Natural killer cell (primary cell): ENCODE measurements at places on chromosomes 7 and 10. TPM values are rescaled to one million over a fixed set of nuclear protein-coding genes. Genes with fewer than 3 reads are reported as not detected.

The LRRC18 gene
- total RNA-seq = not detected

DNA sequence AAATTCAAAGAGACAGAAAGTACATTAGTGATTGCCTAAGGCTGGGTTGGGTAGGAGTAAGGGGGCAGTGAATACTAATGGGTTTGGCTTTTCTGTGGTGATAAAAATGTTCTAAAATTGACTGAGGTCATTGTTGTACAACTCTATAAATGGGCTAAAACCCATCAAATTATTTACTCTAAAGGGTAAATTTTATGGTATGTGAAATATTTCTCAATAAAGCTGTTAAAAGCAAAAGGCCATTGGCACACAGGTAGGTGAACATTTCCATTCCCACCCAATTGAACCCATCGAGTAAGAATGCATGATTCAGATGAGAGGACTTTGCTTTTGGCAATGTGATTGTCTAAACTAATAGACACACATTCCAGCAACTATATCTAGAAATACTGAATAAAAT, 579.4 kb downstream of the GATA3 start:
- no peak overlapping the region for H3K4me3 ChIP-seq
- no peaks in the 10 kb centered on the region for H3K4me1 ChIP-seq
- no peak overlapping the region for H3K27ac ChIP-seq
- no peak for DNase-seq
- no peaks in the 10 kb centered on the region for H3K36me3 ChIP-seq
- no peaks in the 10 kb centered on the region for H3K27me3 ChIP-seq

- no peak overlapping the region for H3K4me3 ChIP-seq
- no peaks in the 10 kb centered on the region for H3K4me1 ChIP-seq
- no peaks in the 10 kb centered on the region for H3K27me3 ChIP-seq
- no peaks in the 10 kb centered on the region for H3K36me3 ChIP-seq
Observed at GRCh38 chr7:40673285-40673684, 538.5 kb downstream of the SUGCT start.

DNA sequence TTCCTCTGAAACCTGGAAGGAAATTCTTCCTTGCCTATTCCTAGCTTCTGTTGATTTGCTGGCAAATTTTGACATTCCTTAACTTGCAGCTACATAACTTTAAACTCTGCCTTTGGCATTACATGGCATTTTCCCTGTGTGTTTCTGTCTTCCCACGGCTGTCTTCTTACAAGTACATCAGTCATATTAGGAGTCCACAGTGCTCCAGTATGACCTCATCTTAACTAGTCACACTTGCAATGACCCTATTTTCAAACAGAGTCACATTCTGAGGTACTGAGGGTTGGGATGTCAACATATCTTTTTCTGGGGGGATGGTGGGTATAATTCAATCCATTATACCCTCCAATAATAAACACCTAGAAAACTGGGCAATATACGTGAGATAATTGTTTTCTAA, 37.4 kb upstream of the EPHB6 start:
- no peaks in the 10 kb centered on the region for H3K36me3 ChIP-seq
- no peaks in the 10 kb centered on the region for H3K27me3 ChIP-seq
- H3K27ac ChIP-seq = no peak overlapping the region
- DNase-seq = no peak
- no peak overlapping the region for H3K4me3 ChIP-seq
- H3K4me1 ChIP-seq = peaks cover 6% of the 10 kb centered on the region

GRCh38 chr7:36966039-36966438, 241.7 kb upstream of the AOAH start:
- no peak overlapping the region for H3K27ac ChIP-seq
- H3K4me3 ChIP-seq = no peak overlapping the region
- no peaks in the 10 kb centered on the region for H3K27me3 ChIP-seq
- H3K4me1 ChIP-seq = peaks cover 16% of the 10 kb centered on the region
- DNase-seq = no peak

The NPM3 gene
- 8.2 TPM for total RNA-seq

The EBF3 gene
- total RNA-seq = not detected

DNA sequence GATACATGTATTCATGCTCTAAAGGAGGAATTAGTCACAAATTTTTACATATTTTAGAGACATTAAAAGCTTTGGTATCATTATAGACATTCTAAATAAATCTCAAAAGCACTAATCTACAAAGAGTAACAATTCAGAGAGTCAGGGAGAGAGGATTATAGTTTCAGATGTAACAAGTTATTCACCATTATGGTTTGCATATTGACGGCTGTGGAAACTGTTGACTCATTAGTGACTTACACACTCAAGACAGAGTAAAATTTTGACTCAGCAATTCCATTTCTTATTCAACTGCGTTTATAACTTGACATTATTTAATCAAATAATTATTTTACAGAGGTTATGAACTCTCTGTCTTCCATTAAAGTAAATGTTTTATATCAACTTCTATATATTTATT, 95.4 kb upstream of the SEMA3C start:
- H3K27me3 ChIP-seq = no peaks in the 10 kb centered on the region
- H3K4me3 ChIP-seq = no peak overlapping the region
- DNase-seq = no peak
- H3K36me3 ChIP-seq = no peaks in the 10 kb centered on the region

DNA sequence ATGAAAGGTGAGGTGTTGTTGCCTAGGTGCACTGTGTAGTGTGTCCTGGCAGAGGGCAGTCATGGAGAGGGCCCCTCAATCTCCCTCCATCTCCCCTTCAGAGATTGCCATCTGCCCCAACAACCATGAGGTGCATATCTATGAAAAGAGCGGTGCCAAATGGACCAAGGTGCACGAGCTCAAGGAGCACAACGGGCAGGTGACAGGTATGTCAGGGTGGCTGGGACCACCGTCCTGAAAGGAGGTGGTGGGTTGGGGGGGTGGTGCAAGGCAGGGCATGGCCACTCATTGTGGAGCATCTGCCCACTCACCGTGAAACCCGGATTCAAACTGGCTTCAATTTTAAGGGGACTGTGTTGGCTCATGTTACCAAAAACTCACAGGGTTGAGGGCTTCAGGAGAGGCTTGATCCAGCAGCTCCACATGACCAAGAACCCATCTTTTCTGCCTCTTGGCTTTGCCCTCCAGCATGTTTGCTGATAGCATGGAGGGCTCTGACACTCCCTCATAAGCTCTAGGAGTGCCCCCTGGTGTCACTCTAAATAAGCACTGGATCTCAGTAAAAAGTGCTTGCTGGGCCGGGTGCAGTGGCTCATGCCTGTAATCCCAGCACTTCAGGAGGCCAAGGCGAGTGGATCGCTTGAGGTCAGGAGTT, 12.2 kb downstream of the ARPC1B start:
- H3K4me1 ChIP-seq = peaks cover 39% of the 10 kb centered on the region
- H3K27ac ChIP-seq = no peak overlapping the region

The CXCL12 gene
- not detected for total RNA-seq

DNA sequence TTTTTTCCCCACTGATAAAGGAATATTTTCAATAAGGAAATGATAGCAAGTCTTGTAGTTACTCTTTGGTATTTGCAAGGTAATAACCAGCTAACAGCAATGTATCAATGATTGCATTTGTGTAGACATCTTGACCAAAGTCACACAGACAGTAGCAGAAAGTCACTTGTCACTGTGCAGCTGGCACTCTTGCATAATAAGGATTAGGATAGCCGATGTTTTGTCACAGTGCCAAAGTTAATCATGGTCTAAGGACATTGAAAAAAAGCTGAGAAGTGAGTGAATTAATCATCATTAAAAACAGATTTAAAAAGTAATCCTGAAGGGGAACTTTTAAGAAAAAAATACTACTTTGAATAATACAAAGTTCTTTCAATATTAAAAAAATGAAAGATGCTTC, 834.3 kb upstream of the C7orf33 start:
- no peaks in the 10 kb centered on the region for H3K36me3 ChIP-seq
- H3K4me1 ChIP-seq = no peaks in the 10 kb centered on the region
- no peak for DNase-seq
- no peak overlapping the region for H3K4me3 ChIP-seq
- H3K27me3 ChIP-seq = no peaks in the 10 kb centered on the region
- no peak overlapping the region for H3K27ac ChIP-seq
